ENCODE measurements at places on chromosomes 13 and 19.

DNA sequence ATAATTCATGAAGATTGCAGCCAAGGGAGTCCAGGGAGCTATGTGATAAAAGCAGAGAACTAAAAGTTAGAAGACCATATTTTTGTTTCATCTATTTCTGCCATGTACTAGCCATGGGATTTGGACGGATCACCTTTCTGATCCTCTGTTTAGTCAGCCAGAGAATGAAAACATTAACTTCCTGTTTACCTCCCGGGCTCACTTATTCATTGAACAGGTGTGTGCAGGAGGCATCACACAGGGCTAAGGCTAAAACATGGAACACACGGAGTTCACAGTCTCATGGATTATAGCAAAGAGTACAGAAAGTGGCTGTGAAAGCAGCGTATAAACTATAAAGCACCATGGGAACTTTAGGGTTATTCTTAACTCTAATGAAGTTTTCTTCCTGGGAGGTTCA is 96.8 kb downstream of the GPR12 start:
- no peak for DNase-seq

DNA sequence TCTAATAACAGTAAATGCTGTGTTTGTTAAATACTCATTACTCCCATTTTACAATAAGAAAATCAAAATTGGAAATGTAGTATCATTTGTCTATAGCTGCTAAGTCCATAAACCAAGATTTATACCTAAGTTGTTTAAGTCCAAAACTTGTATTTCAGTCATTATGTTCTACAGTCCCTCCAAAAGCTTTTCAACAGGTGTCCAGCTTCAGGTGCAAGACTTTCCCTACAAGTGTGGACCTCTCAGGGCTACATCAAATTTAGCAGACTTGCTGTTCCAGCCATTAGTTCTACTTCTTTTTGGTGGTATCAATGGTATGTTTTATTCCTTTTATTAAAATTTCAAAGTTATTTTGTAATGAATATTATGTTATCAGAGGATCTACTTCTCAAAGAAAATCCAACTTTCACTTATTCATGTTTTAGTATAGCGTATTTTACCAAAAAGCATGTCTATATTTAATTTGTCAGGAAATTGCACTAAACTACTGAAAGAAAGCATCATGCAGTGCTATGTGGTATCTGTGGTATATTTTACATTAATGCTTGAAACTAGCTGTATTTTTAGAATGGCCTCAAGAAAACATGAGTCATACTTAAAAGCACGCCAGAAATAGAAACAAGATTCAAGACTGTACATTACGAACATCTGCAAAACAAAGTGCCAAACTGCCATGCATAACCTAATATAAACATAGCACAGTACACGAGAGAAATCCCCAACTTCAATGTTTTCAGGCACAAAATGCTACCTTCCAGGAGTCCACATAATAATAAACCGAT is 44.5 kb downstream of the VWA8 start:
- DNase-seq: peak; percentile 64

DNA sequence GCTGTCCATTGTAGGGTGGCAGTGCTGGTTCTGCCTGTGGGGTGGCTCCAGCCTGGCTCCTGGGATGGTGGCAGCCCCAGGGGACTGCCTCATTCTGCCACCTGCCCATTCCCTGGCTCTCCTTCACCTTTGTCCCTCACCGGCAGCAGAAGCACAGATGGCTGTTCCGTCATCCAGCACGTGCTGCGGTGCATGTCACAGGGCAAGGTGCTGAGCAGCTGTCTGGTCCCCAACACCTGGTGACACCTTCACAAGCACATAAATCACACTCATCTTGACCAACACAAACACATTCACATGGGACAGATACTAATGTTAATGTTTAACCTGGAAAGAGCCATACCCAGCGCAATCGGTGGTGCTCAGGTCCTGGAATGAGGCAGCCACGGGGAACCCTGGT is 126.8 kb downstream of the UQCRFS1 start:
- no peak for DNase-seq

- DNase-seq: peak; percentile 35
Observed at GRCh38 chr19:10388957-10389356, 8.6 kb upstream of the TYK2 start.

- no peak for DNase-seq
Observed at GRCh38 chr19:33756177-33756576, 40.5 kb upstream of the KCTD15 start.

DNA sequence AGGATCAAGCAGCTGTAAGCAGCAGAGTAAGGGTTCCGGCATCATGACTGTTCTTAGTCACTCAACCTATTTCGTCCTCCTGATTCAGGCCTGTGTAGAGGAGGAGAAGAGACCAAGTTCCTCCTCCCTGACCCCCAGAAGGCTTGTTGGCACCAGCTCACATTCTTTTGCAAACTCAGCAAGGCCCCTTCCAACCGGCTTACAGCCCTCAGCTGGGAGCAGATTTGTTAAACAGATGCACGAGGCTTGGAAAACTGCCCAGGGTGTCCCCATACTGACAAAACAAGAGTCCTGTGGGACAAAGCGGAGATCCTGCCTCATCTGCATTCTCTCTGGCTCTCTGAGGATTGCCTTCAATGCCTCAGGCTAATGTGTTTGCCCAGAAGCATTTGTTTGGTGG is 113.2 kb upstream of the SOX21 start:
- no peak for DNase-seq

- no peak for DNase-seq
Observed at GRCh38 chr19:33391631-33392249, 18.2 kb downstream of the CEBPG start.

DNA sequence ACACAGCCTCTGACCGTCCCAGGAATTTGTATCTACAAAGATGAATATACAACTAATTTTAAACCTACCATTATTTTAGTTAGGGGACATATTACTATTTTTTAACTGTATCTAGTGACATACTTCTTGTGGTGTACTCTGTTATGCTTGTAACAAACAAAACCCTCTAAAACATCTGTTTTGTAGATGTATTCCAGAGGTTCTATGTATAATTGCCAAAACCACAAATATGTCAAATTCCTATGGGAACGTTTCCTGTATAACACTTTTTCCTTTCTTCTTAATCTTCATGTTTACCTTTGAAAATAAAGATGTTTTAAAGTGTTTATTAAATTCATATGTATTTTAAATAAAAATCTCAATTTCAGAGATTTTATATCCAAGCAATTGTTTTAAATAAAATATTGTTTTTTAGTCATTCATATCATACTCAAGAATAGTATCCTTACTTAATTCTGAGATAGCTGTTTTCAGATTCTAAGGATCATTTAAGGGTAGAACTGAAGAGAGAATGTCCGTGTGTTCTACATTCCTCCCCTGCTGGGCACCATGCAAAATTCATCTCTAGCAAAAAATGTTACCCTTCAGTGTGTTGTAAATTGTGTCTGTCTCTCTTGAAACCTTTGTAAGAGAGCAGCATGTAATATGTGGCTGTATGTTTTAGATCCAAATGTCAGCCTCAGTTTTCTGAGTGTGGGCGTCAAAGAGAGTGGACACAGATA is 1327.7 kb downstream of the EFNB2 start:
- DNase-seq: no peak

- DNase-seq: no peak
Observed at GRCh38 chr13:59352600-59352999, 811.1 kb downstream of the DIAPH3 start.

DNA sequence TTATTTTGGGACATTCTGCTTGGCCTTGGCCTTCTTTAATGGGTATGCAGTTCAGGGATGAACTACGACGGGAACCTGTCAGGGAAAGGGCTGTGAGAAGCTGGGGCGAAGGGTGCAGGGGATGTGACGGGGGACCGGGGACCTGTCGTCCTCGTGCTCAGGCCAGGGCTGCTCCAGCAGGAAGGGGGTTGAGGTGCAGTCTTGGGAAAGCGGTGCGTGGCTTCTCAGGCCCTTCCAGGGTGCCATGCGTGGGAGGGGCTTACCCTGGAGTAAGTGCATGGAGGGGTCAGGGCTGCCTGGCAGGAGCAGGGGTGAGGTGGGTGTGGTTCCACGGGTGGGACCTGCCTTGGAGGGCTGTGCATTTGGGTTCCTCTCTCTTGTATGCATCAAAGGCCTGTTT is 100.8 kb downstream of the TEX29 start:
- no peak for DNase-seq

- DNase-seq: no peak
Observed at GRCh38 chr13:23609414-23609760, 39.2 kb downstream of the TNFRSF19 start.

GRCh38 chr13:22053053-22053452 is 382.2 kb downstream of the FGF9 start:
- DNase-seq: no peak

GRCh38 chr19:28289295-28290063 is 923.5 kb downstream of the UQCRFS1 start:
- DNase-seq: peak; percentile 16

DNA sequence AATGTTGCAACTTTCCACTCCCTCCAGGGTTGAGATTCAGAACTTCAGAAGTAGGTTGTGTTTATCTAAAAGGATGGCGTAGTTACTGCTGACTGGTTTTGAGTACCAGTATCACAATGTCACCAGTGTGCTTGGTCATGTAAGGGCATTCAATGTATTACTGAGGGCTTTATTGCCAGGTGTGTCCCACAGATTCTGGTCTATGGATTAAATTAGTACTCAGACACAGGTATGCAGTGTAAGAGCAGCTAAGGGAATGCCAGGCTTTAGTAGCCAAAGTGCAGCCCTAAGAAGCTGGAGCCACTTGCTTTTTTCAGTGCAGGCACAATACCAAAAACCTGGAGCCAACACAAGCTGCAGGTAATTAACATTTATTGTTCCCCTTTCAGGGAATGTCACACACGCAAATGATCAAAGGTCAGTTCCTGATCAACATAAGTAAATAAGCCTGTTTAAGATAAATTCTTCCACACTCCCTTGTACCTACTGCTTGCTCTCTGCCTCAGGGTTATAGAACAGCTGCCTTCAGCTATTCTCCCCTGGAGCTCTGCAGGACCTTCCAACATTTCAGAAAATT is 130.1 kb upstream of the ZNF91 start:
- no peak for DNase-seq

- no peak for DNase-seq
Observed at GRCh38 chr19:16445238-16446107, 26.3 kb downstream of the EPS15L1 start.

Measured in AG09309 (cell line).